ENCODE measurements at places on chromosomes 1 and 21. TPM values are rescaled to one million over a fixed set of nuclear protein-coding genes. Genes with fewer than 3 reads are reported as not detected.

Gene OR2T33
- polyA plus RNA-seq, result not detected

Gene RAP1GAP
- 9.8 TPM for polyA plus RNA-seq

Gene CYP4B1
- polyA plus RNA-seq, result not detected

Gene SPRR2F
- polyA plus RNA-seq, result not detected

Gene NBPF14
- 1.4 TPM for polyA plus RNA-seq

Gene MSH4
- polyA plus RNA-seq, result 0.43 TPM

Gene MYOC
- polyA plus RNA-seq, result not detected

Gene MX2
- not detected for polyA plus RNA-seq

Gene RPE65
- polyA plus RNA-seq, result not detected

Gene LAMB3
- polyA plus RNA-seq, result 5.8 TPM

Gene FAM72D
- not detected for polyA plus RNA-seq

Gene SH3BGR
- 13.8 TPM for polyA plus RNA-seq

Gene RGS13
- polyA plus RNA-seq, result not detected

Gene PTGFR
- 0.54 TPM for polyA plus RNA-seq
